ENCODE measurements at places on chromosomes 4 and X. TPM values are rescaled to one million over a fixed set of nuclear protein-coding genes. Genes with fewer than 3 reads are reported as not detected.

SUPT20HL1 gene
- total RNA-seq: not detected

- peak overlapping the region; percentile 60 for H3K4me3 ChIP-seq
- H3K27ac ChIP-seq: no peak overlapping the region
- H3K4me1 ChIP-seq: no peaks in the 10 kb centered on the region
- DNase-seq: no peak
- no peaks in the 10 kb centered on the region for H3K27me3 ChIP-seq
Observed at GRCh38 chrX:71492231-71493065, 40.5 kb upstream of the OGT start.

COL25A1 gene
- not detected for total RNA-seq

DNA sequence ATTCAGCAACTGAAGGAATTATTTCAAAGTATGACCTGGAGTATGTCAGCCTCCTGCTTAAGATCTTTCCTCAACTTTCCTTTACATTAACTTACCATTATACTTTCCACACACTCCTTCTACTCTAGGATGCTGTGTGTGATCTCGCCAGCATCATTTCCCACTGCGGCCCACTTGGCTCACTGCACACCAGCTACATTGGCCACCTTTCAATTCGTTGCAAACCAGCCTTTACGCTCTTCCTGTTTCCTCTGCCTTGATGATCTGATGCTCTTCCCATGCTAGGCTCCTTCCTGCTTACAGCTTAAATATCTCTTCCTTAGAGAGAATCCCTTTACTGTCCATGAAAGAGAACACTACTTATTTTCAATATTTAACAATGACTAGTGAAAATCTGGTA lies 95.1 kb downstream of the GPM6A start:
- H3K36me3 ChIP-seq: no peaks in the 10 kb centered on the region
- no peak for DNase-seq
- H3K4me3 ChIP-seq: no peak overlapping the region
- H3K27ac ChIP-seq: no peak overlapping the region
- H3K27me3 ChIP-seq: no peaks in the 10 kb centered on the region
- H3K4me1 ChIP-seq: no peaks in the 10 kb centered on the region

DNA sequence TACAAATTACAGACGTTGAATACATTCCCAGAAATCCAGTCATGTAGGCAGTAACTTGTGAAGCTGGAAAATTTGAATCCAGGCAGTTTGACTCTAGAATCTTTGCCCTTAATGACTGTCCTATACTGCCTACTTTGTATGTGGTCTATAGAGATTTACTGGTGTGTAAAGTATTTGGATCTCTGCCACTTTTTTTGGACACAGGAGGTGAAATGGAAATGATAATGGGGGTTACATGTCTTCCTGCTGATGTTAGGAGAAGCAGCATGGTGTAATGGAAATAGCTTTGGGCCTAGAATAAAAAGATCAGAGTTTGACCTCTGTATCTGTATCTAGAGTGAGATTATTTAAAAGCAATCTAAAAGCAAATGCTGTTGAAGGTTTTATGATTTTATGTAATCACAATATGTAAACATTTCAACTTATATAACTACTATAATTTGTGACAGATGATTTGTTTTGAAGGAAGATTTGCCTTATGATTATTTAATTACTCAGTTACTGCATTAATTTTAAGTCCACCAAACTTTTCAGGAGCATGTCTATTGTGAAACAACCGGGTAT lies 3.3 kb downstream of the COL4A5 start:
- no peak for DNase-seq
- H3K4me3 ChIP-seq: no peak overlapping the region
- no peaks in the 10 kb centered on the region for H3K36me3 ChIP-seq
- peaks cover 3% of the 10 kb centered on the region for H3K27me3 ChIP-seq
- no peak overlapping the region for H3K27ac ChIP-seq

GPR101 gene
- not detected for total RNA-seq

MAGEE2 gene
- not detected for total RNA-seq
